Activated naive CD4-positive, alpha-beta T cell treated with anti-CD3 and anti-CD28 coated beads, Interleukin-2, amount 50 U/mL, for 72 hours (primary cell): ENCODE measurements at places on chromosomes 16 and 17. TPM values are rescaled to one million over a fixed set of nuclear protein-coding genes. Genes with fewer than 3 reads are reported as not detected.
A peak's percentile ranks its signal among the peaks of the same experiment; 100 is the strongest.

Gene PTX4
- total RNA-seq, result not detected

Gene CMTM1
- total RNA-seq, result 13.1 TPM

Gene WNT3
- total RNA-seq, result 0.16 TPM

Gene SERPINF2
- not detected for total RNA-seq

Gene NKD1
- 2.1 TPM for total RNA-seq

Gene LPO
- total RNA-seq, result 0.16 TPM

- no peak for DNase-seq
These were observed 164.8 kb upstream of the DYNLRB2 start for GRCh38 chr16:80375973-80376372.

DNA sequence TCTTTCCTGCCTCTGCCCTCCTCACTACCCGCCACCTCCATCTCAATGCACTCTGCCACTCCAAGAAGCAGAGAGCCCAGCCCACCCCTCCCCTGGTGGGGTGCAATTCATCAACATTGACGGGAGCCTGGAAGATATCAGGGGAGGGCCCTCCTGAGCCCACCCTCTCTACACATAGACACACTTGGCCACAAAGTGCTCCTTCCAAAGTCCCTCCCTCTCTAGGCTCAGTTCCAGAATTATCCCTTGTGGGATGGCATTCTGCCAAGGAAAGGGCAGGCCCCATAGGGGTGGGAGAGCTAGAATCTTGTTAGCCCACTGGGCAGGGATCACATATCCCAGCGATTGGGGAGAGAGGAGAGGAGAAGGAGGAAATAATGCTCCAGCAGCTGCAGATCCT, 66.2 kb downstream of the TMEM132E start:
- no peak for DNase-seq

GRCh38 chr16:21645261-21645721, 7.1 kb downstream of the IGSF6 start:
- DNase-seq, result no peak

DNA sequence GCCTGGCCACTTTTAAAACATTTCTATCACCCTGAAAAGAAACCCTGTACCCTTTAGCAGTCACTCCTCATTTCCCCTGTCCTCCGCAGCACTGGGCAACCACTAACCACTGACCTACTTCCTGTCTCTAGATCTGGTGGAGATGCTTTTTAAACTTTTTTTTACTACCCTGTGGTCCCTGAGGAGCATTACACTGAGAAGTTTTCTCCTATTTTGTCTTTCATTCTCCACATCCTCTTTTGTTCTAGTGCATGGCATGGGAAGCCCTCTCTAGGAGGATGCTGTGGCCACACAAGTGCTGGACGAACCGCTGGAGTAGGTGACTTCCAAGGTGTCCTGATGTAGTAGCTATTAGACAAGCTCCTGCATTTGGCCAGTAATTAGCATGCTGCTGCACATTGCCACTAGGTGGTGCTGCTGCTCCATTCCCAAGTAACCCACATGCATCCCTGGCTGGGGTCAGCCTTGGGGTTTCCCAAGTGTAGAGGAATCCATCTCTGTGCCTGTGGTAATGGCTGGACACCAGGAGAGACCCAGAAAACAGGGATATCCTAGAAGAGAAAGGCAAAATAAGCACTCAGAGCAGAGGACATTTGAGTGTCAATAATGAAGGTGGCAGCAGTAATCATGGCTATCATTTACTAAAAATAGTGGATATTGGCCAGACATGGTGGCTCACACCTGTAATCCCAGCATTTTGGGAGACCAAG, 143.8 kb upstream of the CRHR1 start:
- DNase-seq, result peak; percentile 72

GRCh38 chr16:62014319-62014923, 21.8 kb downstream of the CDH8 start:
- DNase-seq, result no peak

GRCh38 chr17:55186937-55187770, 77.6 kb upstream of the HLF start:
- DNase-seq, result no peak

GRCh38 chr17:55751720-55752250, 934 bp downstream of the PCTP start:
- DNase-seq, result no peak

GRCh38 chr16:17755158-17755557, 284.4 kb upstream of the XYLT1 start:
- no peak for DNase-seq
